ENCODE measurements at places on chromosomes 6 and 20. TPM values are rescaled to one million over a fixed set of nuclear protein-coding genes. Genes with fewer than 3 reads are reported as not detected.

- no peak for DNase-seq
Measured at GRCh38 chr6:31728767-31729514, at the start of gene DDAH2. DDAH2 (minus strand) TSS chr6:31729299; CDS start chr6:31729161, 138 bp downstream.

GRCh38 chr6:143783077-143783476 is 60.1 kb upstream of the LTV1 start:
- no peak for DNase-seq

DNA sequence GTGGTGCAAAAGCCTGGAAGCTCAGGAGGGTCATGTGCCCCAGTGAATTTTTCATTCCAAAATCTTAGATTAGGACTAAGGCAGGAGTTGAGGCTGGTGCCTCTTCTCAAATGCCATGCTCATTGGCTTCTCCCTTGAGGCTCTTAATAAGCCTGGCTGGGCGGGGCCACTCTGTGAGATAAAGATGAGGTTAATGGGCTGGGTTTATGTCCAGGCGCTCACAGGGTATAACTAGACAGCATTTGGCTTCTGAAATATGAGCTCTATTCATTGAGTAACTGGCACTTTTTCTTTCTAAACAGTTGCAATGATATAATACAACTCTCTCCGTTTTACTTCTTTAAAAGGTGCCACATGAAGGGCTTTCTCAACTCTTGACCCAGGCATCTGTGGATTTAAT is 156.3 kb downstream of the SCML4 start:
- no peak for DNase-seq

- DNase-seq: no peak
Measured at GRCh38 chr20:48679599-48679998, 148.2 kb downstream of the PREX1 start.

DNA sequence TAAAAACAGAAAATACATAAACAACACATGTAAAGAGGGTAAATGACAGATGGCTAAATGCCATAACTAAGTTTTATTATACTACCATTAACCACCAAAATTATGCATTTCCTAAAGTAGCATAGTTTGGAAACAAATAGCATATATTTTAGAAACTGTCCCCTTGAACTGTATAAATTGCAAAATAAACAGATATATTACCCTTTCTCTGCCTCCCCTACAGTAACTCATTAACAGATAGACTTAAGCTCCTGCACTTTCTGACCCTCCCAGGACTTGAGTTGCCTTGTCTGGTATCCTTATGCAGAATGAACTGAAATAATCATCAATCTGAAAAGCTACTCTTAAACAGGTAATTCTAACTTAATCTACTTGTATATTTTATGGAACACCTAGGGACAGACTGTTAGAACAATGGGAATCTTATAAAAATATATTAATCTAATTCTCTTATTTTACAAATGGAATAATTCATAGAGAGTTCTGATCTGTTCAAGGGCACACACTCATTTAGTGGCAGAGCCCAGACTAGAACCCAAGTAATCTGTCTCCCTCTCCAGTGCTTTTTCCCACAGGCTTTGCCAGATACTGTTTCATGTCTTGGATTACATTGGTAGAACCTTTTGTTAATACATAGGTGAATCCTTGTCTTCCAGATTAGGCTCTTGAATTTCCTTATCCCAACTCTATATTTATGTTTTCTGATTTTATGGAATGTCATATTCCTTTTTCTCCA is 50.6 kb upstream of the LOC128125822 start:
- no peak for DNase-seq

DNA sequence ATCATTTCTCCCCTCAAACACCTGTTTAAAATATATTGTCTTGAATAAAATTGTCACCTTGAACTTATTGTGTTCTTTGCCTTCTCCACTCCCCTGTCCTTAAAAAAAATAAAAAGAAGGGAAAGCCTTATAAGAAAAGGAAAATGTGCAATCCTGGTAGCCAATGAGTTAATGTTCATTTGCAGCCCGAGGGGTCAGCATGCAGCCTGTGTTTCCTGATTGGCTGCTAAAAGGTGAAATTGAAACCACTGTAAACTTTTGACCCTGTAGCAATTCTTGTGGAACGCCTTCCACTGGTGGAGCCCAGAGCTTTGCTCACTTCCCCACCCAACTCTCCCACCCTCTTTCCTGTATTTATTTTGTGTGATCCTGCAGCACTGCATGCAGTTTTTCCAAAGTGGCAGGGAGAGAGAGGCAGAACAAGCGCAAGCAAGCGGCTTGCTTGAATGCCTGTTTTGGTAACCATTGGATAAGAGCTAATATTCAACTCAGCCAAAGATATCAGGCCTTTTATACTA is 74.9 kb downstream of the NCOA3 start:
- DNase-seq: no peak

GRCh38 chr6:36599791-36600209 is 5.6 kb downstream of the SRSF3 start:
- no peak for DNase-seq

DNA sequence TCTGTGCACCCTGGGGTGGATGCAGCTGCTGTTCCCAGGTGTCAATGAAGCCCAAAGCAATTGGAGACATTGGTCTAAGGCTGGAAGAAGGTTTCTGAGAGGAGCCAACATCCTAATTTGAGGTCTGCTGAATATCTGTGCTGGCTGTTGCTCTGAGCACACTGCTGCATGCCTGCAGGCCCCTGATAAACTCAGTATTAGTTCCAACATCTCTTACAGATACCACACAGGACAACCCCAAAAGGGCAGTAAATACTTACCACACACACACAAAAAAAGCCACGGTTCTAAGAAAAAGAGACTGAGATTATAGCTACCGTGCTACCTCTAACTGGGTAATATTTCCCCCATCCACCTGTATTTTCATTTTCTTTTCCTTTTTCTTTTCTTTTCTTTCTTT is 164.3 kb upstream of the SOX4 start:
- DNase-seq: no peak

DNA sequence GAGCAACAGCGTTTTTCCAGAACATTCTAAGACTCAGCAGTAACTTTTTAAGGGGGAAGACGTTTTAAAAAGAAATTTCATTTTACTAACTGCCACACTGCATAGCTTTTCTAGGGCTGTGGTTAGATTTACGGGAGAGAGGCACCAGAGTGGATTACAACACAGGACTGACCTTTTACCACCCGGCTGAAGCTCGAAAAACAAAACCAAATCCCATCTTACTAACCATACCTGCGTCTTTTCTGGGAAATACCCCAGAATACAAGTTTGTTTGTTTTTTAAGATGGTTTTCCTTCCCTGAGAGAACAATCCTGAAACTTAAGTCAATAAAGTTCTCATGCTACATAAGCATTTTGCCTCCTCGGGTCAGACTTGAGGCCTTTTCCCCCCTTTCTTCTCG is 209.3 kb upstream of the SOX4 start:
- no peak for DNase-seq

GRCh38 chr20:16104783-16105182 is 468.5 kb downstream of the KIF16B start:
- no peak for DNase-seq

DNA sequence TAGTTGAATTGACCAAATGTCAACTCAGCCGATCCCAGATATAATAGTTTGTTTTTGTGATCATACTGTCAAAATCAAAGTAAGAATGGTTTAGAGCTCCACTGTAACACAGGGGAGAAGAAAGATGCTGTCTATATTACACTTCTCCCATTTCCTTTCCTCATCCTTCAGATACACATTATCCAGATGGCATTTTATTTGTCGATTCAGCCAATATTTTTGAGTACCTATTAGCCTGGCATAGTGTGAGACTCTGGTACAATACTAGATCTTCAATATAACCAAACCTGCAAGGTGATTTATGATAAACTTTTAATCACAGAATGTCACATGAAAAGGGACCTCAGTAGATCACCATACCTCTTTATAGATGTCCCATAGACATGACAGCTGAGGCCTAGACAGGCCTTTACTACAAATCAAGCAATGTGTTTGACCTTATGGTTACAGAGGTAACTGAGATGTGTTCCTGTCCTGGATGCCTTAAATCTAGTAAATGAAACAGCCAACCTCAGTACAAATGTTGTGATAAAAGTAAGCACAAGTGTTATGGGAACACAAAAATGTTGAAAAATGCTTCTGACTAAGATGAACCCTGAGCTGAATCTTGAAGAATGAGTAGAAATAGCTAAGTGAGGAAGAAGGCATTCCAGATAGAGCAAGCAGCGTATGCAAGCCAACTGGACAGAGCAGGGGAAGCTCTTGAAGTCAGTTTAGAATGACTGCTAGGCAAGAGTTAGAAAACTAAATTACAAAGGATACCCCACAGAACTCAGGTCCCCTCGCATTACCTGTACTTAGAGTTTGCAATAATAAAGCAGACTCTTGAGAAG is 1.9 kb downstream of the FBXO9 start:
- DNase-seq: no peak

DNA sequence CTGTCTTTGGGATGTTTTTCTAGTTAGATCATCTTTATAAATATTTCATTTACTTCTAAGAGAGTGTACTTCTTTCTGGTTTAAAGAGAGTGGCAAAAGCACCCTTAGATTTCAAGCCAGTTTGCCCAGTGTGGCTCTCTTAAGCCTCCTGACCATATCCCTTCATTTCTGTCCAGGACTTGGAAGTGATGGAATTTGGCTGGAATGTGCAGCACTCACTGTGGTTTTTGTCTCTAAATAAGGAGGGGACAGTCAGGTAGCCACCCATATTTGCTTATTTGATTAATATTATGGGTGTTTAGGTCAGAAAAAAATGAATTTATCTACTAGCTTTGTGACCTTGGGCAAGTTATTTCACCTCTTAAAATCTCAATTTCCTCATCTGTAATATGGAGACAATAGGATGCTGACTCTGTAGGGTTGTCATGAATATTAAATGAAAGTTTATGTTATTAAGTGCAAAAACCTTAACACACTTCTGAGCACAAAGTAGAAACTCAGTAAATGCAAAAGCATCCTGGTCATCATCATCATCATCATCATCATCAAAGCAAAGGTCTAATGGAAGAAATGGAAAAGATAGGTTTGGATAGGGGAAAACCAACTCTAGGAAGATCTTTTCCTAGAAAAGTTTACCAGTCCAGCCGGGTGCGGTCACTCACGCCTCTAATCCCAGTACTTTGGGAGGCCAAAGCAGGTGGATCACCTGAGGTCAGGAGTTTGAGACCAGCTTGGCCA is 3.1 kb downstream of the CRYBG1 start:
- no peak for DNase-seq

DNA sequence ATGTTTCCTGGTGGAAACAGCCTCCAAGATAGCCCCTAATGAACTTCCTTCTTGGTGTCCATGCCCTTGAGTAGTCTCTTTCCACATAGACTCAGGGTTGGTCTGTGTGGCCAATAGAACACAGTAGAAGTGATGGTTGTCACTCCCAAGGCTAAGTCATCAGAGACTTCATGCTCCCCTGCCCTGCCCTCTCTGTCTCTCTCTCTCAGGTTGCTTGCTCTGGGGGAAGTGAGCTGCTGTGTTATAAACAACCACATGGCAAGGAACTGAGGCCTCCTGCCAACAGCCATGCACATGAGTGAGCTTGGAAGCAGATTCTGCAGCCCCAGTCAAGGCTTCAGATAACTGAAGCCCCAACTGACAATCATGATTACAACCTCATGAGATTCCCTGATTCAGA is 85.3 kb upstream of the SLC22A16 start:
- DNase-seq: no peak

DNA sequence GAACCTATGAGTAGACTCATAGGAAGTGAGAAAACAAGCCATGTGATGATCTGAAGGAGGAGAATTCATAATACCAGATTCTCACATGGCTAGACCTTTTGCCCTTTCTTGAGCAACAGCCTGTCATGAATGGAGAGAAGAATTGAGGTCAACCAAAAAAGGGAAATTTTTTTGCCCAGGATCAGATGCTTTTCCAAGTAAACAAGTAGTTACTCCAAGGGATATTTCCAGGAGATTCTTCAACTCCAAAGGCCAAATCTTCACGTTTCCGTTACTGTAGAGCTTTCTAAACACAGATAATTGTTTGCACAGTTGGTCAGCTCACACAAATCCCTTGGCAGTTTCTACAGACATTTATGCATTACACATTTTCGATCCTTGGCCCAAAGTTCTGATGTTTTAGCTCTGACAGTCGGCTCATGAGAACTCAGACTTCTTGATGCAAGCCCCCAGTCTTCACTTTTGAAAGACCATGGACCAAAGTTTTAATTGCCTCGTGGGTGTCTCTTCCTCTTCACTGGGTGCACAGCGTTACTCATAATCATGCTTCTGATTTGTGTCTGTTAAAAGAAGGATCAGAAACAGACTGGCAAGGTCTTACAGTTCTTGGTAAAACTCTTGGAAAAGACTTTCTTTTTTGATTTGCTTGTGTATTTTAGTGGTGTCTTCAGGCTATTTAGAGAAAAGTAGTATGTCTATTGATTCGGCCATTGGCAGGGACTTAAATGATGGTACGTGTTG is 115.0 kb downstream of the TSHZ2 start:
- no peak for DNase-seq

The CLVS2 gene
- total RNA-seq: not detected

The CEP85L gene
- total RNA-seq: 41.3 TPM

The TMEM217 gene
- 2.0 TPM for total RNA-seq

The MCHR2 gene
- not detected for total RNA-seq

The ZSCAN9 gene
- 1.6 TPM for total RNA-seq

The HLA-DRA gene
- total RNA-seq: 2.2 TPM

The FAM209B gene
- total RNA-seq: 0.88 TPM

The GSTA3 gene
- not detected for total RNA-seq

The GPSM3 gene
- total RNA-seq: 84.9 TPM

The MYMX gene
- not detected for total RNA-seq

The PXMP4 gene
- 10.3 TPM for total RNA-seq

The DYNLT2 gene
- 2.3 TPM for total RNA-seq

The MAP7 gene
- 1.3 TPM for total RNA-seq

The ETV7 gene
- 0.16 TPM for total RNA-seq

The LINC00237 gene
- not detected for total RNA-seq

The MYH7B gene
- not detected for total RNA-seq

The KHDRBS2 gene
- not detected for total RNA-seq

The SERINC1 gene
- total RNA-seq: 41.0 TPM

All from activated naive CD4-positive, alpha-beta T cell treated with anti-CD3 and anti-CD28 coated beads, Interleukin-2, amount 50 U/mL, for 72 hours (primary cell).